ENCODE measurements at places on chromosomes 5 and 9.

GRCh38 chr9:109893241-109893640 is 113.2 kb downstream of the PALM2AKAP2 start:
- no peak for DNase-seq

DNA sequence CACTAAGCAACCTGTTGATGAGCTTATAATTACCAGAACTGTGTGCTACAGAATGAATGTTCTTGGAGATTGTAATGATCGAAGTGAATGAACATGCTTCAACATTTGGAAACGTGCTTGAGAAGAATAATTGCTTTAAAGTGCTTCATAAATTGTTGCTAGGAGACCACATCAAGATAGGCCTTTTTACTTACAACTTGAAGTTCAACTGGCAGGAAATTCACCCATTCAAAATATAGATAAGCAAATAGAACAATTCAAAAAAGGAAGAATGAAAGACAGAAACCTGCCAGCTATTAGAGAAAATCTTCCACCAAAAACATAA is 38.0 kb upstream of the SLC44A1 start:
- no peak for DNase-seq

GRCh38 chr9:77820293-77820954 is 172.3 kb upstream of the GNA14 start:
- DNase-seq: peak; percentile 18

DNA sequence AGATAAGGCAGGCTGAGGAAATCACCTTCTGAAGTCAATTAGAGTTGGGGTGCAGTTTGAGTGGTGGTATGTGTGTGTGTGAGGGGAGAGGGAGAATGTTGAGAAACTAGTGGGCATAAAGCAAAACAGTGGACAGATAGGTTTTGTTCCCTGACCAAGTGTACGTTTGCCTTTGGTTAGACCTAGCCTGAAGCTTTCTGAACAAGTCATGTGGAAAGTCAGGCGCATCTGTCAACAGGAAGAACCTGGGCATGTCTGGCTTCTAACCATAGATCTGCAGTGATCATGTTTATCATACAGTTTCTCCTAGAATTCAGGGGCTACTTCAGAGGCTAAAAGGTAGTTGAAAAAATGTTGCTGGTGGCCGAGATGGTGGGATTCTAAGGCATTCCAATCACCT is 143.2 kb upstream of the PCA3 start:
- no peak for DNase-seq

DNA sequence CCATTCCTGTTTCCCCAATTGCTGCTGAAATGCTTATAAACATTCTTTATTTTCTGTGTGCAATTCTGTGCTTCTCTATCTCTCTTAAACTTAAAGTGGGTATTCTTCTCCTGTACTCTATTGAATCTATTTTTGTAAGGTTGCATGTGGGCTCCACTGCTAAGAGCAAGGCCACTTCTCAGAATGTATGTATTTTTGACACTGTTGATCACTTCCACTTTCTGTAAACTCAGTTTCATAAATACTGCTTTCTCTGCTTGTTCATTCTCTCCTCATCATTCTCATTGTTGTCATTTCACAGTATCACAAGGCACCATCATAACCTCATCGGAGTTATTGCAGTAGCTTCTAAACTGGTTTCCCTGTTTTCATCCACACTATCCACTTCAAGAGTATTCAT is 483.0 kb upstream of the CDH18 start:
- DNase-seq: no peak

DNA sequence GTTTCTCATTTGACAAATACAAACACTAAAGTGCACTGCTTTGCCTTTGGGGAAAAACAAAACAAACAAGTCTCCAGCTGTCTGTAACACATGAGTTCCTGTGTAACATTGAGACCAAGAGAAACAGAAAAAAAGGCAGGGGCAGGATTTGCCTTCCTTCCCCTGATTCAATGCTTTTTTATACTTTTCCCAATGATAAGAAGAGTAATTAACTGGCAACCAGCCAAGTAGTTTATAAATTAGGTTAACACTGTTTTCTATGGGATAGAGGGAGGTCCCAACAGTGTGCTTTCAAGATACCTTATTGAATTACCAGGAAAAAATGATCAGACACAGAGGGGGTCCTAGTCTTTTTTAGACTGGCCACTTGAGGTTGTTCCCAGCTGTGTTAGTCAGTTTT is 346.8 kb downstream of the TRIM36 start:
- DNase-seq: no peak

DNA sequence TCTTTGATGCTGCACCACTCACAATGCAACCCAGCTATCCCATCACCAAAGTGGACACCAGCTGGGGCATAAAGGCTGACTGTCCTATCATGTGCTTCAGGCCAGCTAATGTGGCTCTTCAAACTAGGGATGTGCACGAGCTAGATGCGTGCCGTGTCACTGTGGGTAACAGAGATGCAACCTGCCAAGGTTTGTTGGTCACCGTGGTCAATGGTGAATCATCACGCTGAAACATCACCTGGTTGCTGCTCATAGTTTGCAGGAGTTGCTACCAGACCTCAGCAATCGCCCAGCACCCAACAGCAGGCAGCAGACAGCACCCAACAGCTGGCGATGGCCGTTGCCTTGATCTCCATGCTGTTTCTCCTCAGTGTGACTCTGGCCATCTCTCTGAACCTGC is 2.1 kb upstream of the PCDHGA1 start:
- no peak for DNase-seq

DNA sequence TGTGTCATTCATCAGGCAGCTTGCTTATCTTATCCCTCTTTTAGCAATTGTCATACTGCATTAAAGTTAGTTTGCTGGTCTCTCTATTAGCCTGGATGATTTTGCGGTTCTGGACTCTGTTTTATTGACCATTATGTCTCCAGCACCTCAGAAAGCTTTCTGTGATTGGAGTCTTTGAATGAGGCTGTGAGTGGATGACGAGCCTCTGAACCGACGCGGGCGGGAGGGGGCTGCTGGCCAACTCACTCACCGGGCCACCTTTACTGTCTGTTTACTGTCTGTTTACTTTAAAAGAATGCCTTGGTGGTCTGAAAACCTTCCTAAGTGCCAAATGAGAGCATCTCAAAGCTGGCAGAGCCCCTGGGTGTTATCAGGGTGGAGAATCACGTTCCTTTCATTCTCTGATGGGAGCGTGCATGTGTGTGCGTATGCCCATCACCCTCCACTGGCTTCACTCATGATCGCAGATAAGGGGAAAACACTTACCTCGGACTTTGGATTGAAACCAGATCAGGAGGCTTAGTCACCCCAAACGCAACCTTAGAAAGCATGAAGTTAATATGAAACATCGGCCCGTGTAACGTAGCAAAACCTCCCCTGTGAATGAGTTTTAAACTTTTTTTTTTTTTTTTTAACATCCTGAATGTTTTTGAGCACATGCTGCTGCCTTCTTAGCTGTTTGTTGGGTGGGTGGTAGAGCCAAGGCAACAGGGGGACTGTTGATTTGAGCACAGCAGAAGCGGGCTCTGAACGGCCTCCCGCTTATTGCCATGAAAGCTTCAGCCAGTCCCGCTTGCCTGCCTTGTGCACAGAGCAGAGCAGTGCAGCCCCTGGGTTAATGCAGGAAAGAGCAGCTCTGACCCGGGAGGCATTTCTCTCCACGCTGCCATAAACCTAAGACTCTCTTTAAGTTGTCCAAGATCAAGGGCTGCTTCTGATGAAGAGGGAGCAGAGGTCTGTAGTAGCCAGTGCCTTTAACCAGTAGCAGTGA is 173.6 kb downstream of the GADD45G start:
- no peak for DNase-seq

DNA sequence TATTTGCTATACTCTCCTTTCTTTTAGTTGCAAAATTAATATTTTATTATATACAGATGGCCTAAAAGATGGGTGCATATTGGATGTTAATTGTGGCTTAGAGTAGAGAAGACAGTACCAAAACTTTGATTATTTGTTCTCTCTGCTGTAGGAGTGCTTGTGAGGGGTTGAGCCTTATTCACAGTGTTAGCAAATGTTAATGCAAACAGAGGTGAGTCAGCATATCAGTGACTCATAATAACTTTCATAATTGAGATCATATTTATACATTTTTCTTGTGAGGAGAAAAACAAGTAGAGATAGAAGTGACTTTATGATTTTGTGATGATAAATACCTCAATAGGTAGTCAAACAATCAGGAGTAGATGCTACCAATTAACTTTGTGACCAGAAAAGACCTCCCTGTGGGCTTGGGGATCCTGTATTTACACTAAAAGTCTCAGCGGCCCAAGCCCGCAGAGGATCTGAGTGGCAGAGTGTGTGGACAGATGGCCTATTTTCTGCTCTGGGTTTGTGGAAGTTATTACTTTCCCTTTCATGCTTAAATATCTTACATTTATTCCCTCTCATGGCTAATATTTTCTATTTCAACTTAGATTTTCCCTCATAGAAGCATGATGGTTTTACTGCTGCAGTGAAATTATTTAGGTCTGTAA is 226.5 kb downstream of the TAF11L14 start:
- DNase-seq: no peak

DNA sequence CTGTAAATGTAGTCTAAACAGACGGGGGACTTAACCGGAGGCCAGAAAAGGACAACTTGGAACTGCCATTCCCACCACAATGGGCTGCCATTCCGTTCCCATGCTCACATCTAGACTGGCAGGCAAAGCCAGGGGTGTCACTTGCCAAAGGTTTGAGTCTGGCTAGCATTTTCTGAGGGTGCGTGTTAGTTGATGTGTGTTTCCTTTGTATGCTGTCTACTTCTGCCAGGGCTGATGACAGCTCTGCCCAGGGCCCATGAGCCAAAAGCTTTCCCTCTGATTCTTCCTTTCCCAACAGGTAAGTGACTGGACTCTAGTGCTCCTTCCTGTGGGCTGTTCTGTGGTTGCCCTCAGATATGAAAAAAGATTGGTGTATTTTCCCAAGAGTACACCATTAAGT is 68.0 kb downstream of the ZNF608 start:
- DNase-seq: no peak

Data from Kasumi-1 (cell line).